ENCODE measurements at places on chromosomes 1 and 21. TPM values are rescaled to one million over a fixed set of nuclear protein-coding genes. Genes with fewer than 3 reads are reported as not detected.

DNA sequence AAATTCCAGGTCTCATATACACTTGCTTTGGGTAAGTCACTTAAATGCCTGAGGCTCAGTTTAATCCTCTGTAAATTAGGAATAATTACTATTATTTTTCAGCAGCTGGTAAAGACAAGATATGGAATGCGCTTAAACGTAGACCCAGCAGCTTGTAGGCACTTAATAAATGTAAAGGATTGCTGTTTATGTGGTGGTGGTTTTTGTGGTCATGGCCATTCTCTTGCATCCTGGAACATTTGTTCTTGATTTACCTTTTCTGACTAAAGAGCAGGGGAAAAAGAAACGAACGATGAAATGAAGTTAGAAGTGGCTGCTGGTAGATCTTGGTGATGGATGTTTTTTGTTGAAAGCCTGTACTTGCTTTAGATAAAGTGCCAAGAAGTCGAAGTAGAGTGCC is 195.0 kb upstream of the FOXD3 start:
- no peak for DNase-seq

DNA sequence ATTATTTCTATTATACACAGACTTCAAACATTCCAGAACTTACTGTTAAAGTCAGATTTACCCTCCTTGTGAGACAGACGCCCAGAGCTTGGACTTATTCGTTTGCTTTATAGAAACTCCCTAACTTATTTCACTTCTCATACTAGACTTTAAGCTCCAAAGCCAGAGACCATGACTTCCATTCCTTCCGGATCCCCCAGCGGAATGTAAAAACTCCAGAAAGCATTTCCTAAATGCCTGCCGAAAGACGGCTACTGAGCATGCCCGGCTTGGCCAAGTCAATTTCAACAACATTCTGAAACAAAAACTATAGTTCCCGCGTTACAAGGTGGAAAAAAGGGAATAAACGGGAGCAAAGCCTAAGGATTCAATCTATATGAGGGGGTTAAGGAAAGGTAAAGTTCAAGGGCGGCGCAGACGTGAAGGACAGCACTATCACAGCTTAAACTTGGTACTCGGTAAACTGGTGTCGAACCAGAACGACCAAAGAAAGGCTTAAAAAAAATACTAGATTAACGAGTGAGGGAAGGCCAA is 1.1 kb downstream of the USP48 start:
- DNase-seq, result peak; percentile 12

DNA sequence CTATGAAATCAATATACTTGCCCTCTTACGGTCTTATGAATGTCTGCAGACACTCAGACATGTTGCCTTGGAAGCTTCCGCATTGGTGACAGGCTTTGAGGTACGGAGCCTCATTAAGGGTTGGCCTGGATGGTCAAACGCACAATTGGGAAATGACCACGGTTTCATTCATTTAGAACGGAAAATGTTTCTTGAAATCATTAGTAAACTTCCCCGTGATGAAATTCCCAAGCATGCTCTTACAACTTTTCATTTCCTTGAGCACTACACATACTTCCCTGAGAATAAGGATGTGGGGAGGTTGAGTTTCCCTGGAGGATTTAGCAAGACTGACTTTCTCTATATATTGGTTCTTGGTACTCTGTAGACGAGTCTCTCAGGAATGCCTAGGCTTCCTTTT is 146.3 kb downstream of the HLX start:
- no peak for DNase-seq

DNA sequence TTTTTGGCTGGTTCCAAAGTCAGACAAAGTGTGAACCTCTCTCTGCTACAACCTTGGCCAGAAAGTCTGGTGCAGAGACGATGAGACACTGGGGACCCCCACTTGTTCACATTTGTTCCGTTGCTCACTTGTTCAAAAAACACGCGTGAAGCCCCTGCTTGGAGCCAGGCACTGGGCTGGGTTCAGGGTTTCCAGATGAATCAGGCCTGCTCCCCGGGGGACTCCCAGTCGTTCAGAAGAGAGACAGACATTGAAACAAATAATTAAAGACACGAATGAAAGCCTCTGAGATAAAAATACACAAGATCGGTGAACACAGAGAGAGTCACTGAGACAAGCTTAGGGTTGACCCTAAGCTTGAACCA is 101.5 kb upstream of the RUNX3 start:
- no peak for DNase-seq

- DNase-seq, result no peak
These were observed 1.3 kb upstream of the TNNT2 start for GRCh38 chr1:201378804-201379203.

GRCh38 chr1:23554481-23555269 is 4.6 kb downstream of the ID3 start:
- peak; percentile 90 for DNase-seq

DNA sequence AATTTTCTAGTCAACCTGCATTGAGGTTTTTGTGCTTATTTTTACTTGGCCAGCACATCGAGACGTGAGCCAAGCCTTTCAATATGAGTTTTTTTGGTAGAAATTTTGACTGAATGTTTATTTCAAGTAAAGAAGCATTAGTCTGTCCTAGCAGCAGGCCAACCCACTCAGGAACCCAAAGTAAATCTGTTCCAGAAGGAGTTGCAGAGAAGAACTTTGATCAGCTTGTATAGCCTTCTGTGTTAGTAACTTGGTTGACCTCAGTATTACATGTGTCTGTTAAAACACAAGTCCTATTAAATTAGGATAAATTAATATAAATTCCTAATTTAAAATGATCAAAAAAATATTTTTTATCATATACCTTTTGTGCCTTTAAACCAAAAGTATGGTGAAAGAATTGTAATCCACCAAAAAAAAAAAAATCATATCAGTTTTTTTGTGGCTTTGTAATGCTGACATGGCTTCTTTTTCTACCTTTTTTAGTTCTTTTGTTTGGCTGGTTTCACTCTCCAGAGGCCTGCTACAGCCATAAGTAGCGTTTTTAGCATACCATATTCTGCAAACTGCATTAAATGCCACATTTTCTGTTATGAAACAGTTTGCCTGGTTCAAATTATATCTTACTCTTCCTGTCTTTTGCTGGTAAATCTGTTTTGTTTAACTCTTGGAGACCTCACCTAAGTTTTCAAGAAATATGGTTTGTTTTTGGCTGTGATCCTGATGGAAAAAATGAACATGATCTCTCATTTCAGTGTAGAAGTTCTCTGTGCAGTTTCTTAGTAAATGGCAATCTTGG is 39.5 kb downstream of the ATF6 start:
- DNase-seq, result no peak

DNA sequence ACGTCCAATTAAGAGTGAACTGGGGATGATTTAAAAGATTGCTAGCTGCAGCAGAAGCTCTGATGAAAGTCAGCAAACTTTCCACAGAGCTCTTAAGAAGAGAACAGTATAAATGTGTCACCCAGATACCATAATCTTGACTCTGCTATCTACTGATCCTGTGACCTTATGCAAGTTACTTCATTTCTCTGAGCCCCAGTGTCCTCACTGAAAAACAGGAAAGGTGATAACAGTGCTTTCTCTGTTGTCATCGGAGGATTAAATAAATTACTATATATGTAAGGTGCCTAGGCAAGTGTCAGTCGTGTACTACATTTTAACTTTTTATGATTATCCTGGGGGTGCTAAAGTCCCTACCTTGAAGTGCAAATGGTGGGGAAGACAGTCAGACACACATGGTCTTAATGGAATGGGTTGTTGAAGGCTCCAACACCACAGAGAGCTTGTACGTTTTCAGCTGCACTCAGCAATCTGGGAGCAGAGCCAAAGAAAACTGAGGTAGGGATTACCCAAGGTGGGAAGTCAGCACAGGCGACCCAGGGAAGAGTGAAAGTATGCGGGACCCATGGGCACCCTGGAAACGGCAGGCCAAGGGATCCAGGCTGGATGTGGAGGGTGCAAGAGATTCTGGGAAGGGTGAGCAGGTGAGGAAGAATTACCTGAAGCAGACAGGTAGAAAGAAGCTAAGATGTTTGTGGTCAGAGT is 82.8 kb downstream of the DTL start:
- no peak for DNase-seq

DNA sequence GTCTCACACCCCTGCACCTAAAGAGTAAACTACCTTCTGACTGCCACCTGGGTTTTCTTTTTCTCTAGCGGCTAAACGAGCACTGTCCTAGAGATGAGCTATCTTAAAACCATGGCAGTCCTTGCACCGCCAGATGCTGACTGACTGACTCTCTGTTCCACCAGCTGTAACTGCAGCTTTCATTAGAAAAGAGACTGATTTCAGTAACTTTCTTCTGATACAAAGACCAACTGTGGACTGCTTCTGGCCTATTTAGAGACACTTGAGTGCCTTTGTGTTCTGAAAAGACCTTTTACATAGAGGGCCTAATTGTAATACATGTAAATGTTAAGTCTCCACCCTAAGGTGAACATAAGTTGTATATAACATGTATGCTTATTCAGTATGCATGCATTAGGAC is 152.5 kb downstream of the DISC1 start:
- DNase-seq, result no peak

- DNase-seq, result no peak
These were observed 77.2 kb downstream of the NRIP1 start for GRCh38 chr21:14987370-14988170.

DNA sequence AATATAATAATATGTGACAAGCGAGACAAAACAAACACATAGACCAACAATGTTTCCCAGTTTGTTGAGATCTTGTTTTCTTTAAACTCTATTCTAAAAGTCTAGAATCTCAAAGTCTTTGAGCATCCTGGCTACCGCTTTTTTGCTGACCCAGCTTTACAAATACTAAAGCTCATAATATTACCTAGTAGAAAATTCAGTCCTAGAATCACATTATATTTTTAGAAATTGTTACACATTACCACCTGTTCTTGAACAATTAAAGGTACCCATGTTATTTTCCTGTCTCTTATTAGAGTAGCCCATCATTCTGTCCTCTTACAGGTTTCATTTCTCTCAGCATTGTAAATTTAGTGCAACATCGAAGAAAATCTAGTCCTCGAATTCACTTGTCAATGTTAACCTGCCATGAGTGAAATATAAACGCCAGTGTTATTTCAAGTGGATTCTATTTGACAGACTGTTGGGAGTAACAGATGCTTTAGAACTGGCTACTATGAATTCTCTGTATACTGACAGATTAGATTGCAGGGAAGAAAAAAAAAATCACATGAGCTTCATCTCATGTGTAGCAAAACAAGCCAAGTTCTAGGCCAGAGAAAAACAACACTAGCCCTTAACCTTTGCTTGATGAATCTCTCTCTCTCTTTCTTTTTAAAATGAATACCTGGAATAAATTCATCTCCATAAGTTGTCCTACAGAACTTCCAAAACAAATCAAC is 851.2 kb upstream of the ADAMTS5 start:
- no peak for DNase-seq

- DNase-seq, result no peak
These were observed 19.7 kb upstream of the CCDC27 start for GRCh38 chr1:3732434-3733093.

Gene ANKRD35
- total RNA-seq, result 1.1 TPM

Measured in transverse colon (tissue), 4 donors.